Neural crest cell (in vitro differentiated cells): ENCODE measurements at places on chromosomes 4 and X. TPM values are rescaled to one million over a fixed set of nuclear protein-coding genes. Genes with fewer than 3 reads are reported as not detected.

Gene DOK7
- 0.16 TPM in 1 of 2 replicates, not detected in the other for total RNA-seq

Gene TSPAN7
- total RNA-seq = 9.1 and 9.7 TPM in 2 replicates

Gene ART3
- not detected in 2 replicates for total RNA-seq

Gene FAM149A
- total RNA-seq = 4.5 and 5.6 TPM in 2 replicates

Gene LRRC66
- total RNA-seq = 0.33 and 0.34 TPM in 2 replicates

Gene HPSE
- total RNA-seq = 0.30 and 0.32 TPM in 2 replicates

Gene TMPRSS11B
- not detected in 2 replicates for total RNA-seq

Gene SPANXN2
- not detected in 2 replicates for total RNA-seq

Gene KCTD8
- total RNA-seq = not detected in 2 replicates

GRCh38 chrX:148874636-148875246 is 374.3 kb downstream of the AFF2 start:
- DNase-seq = no peak

- no peak for DNase-seq
These were observed 91.8 kb downstream of the MAB21L2 start for GRCh38 chr4:150673793-150674192.

DNA sequence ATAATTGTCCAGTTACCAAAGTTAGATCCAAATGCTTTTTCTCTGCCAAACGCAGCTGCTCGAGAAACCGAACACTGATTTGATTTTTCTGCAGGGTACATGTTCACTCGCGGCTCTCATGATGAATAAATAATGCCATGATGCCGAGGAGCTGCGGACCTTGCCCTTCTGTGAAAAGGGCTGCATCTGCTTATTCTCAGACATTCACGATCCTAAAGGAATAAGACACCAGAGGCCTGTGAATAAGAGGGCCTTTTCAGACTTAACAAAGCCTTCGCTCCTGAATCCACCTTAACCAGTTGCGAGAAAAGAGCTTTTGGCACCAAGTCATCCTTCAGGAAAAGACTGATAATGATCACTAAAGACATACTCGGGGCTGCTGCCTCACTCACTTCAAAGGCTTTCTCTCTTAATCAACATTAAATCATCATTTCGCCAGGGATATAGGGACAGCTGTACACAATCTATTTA is 147.5 kb downstream of the FBXO8 start:
- no peak for DNase-seq

GRCh38 chr4:25800245-25800644 is 62.5 kb downstream of the SEL1L3 start:
- no peak for DNase-seq

- DNase-seq = no peak
These were observed 436.4 kb downstream of the PCDH19 start for GRCh38 chrX:99973572-99974226.

DNA sequence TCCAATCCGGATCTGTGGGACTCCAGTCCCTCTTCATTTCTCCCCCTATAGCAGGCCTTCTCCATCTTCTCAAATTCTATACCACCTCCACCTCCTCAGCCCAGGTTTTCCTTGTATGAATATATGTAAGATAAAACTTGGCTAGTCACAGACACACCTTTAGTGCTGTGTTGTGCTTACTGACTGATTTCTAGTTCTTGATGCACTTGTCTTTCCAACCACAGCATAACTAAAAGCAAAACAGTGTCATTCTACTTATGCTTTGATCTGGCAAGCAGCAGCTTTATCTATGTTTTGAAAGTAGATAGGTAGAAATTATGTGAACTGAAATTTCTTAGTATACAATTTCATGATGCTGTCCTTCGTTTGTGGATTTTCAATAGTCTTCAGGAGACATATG is 47.5 kb downstream of the CCNI start:
- no peak for DNase-seq

DNA sequence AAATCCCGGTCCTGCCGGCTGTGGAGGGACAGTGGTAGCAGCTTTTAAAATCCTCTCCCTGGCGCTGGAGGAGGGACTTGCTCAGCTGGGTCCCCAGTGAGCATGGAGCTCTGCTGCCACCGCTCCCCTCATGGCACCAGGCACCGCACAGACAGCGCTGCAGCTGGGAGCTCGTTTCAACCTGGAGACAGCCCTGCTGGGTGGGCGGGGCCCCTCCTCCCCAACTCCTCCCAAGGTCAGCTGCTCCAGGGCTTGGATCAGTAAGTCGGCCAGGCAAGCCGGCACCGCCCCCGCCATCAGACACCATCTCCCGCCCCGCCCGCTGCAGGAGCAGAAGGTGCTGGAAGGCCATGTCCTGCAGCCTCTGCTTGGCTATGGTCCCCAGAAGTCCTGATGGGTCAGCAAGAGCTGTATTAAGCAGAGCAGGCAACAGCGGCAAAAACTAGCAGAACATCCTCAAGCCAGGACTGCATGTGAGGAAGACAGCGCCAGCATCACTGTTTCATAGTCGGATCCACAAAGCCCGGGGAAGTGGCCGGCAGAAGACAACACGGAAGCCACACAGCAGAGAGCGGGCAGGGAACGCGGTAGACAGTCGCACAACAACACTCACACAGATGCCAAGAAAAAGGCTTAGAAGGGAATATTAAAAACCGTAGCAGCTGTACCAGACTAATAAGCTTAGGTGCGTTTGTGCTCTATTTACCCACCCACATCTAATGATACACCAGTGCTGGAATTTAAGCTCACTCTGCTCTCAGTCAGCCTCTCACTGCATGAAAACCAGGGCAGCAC is 16.2 kb downstream of the ZFYVE28 start:
- peak; percentile 55 for DNase-seq

DNA sequence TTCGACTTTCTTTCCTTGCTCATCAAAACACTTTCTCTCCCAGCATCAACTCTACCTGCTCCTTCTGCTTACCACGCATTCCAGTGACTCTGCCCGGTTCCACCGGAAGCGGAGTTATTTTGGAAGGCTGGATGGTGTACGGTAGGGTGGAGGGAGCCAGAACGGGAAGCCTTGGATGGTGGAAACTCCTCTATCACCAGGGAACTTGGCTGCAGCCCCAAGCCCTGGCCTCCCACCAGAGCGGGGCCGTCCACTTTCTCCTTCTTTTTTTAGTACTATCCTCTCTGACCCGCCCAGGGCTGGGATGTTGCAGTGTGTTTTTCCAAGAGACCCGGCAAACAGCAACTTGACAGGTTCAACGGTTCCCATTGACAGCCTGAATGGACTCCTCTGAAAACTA is 27.6 kb downstream of the ADGRG2 start:
- no peak for DNase-seq
